Activated CD4-positive, alpha-beta memory T cell treated with anti-CD3 and anti-CD28 coated beads, Interleukin-2, amount 10 ng/mL, durations not matched to agents 7 days and 5 days (primary cell): ENCODE measurements at places on chromosomes 5 and 9. TPM values are rescaled to one million over a fixed set of nuclear protein-coding genes. Genes with fewer than 3 reads are reported as not detected.

DNA sequence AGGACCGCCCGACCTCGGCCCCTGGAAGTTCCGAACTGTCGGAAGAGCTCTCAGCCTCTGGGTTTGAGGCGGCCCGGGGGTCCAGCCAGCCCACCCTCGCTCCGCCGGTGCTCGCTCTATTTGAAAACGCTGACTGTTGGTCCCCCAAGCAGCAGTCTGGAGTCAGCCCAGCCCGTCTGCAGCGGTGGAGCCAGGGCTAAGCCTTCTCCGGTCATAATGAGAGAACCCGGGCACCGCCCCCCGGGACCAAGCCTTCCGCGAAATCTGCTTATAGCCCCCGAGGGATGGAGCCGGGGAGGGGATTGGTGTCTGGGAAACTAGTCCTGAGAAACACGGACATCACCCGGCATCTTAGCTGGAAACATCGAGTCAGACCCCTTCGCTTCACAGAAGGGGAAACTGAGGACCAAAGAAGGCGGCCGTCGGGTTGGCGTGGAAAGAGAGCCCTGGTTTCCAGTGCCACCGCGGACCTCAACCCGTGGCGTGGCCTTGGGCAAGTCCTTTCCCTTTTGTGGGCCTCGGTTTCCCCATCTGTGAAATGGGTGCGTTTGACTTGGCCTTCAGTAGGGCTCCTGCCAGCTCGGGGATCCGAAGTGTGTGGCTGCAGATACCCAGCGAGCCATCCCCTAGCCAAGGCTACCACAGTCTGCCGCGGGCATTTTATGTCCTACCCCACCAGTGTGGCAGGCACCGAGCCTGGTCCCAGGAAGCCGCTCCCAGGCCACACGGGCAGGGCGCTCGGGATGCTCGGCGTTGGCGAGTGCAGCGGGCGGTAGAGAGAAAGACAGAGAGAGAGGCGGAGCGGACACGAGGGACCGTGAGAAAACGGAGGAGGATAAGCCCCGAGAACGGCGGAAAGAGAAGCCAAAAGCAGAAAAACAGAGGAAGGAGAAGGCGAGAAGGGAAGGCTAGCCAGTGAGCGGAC lies 857 bp downstream of the ADAM19 start:
- H3K27me3 ChIP-seq, result no peaks in the 10 kb centered on the region
- H3K27ac ChIP-seq, result peak overlapping the region; percentile 88
- peak; percentile 50 for DNase-seq
- peaks cover 58% of the 10 kb centered on the region for H3K36me3 ChIP-seq
- peaks cover 58% of the 10 kb centered on the region for H3K4me1 ChIP-seq

DNA sequence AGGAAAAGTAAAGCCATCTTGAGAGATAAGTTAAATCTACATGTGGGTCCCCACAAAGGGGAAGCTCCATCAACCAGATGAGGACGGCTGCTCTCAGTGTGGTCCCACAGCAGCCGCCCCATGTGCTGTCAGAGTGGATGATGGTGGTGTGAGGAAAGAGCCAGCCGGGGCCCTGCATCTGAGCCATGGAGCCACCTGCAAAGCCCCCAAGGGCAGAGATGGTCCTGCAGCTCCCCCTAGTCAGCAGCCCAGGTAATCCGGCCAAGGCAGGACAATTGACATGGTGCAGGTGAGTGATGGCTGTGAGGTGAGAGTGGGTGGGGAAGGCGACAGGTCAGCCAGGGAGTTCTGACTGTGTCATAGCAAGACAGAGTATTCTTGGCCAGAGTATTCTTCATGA lies 458.8 kb downstream of the ICE1 start:
- H3K27me3 ChIP-seq, result peaks cover 3% of the 10 kb centered on the region
- no peak overlapping the region for H3K4me3 ChIP-seq
- no peaks in the 10 kb centered on the region for H3K4me1 ChIP-seq
- DNase-seq, result no peak

LCP2 gene
- total RNA-seq, result 313 TPM

IPO11 gene
- total RNA-seq, result 23.9 TPM

GPX3 gene
- total RNA-seq, result not detected

ITGA1 gene
- 4.9 TPM for total RNA-seq

- no peak overlapping the region for H3K4me3 ChIP-seq
- H3K27ac ChIP-seq, result no peak overlapping the region
- H3K36me3 ChIP-seq, result no peaks in the 10 kb centered on the region
Observed at GRCh38 chr9:82382887-82383616, 394.5 kb downstream of the SPATA31D1 start.

AQP3 gene
- 162 TPM for total RNA-seq

GRCh38 chr5:158026304-158027031 lies 167.5 kb upstream of the CLINT1 start:
- no peak for DNase-seq
- H3K27ac ChIP-seq, result no peak overlapping the region
- no peaks in the 10 kb centered on the region for H3K4me1 ChIP-seq

GRCh38 chr9:86135371-86135770 lies 36.0 kb upstream of the GOLM1 start:
- no peak overlapping the region for H3K4me3 ChIP-seq
- no peaks in the 10 kb centered on the region for H3K36me3 ChIP-seq
- no peak overlapping the region for H3K27ac ChIP-seq
- no peak for DNase-seq
- H3K27me3 ChIP-seq, result peaks cover 2% of the 10 kb centered on the region
- no peaks in the 10 kb centered on the region for H3K4me1 ChIP-seq

DNA sequence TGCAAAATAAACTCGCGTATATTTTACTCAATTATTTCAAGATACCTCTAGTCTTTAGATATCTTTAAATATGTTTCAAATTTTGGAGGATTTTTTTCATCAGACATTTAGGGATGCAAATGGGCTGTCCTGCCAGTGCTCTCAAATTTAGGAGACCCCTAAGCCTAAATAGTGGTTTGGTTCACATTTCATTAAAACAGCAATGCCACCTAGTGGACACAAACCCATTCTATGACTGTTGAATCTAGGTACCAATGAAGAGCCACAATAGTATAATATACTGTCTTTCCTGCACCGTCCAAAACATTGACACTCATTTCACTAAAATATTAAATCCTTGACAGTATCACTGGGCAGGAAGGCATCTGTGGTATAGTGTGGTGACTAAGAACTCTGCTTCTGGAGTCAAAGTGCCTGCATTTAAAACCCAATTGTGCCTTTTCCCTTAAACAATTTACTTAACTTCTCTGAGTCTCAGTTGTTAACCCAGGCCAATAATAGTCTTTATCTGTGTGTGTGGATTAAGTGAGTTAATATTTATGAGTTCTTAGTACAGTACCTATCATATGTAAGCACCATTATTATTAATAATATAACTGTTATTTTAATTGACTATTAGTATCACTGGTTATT lies 148.0 kb downstream of the RORB start:
- no peak overlapping the region for H3K27ac ChIP-seq
- H3K4me1 ChIP-seq, result no peaks in the 10 kb centered on the region
- H3K4me3 ChIP-seq, result no peak overlapping the region
- no peak for DNase-seq

FCN1 gene
- total RNA-seq, result not detected

DNA sequence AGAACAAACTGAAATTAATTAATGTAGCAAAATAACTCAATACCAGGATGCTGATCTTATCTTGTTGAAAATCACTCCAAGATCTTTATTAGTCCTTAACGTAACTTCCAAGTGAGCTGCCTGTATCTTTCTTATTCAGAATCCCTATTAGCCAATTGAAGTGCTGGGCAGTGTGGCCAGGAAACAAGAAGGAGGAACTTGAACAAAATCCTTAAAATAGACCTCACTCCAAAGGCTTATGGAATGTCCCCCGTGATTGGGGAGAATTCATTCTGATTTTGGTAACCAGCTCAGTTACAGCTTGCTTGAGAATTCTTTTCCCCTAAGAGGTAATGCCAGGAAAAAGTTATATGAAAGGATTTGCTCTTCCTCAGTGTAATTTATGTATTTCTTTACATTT lies 171.0 kb downstream of the DEPDC1B start:
- no peak for DNase-seq
- no peaks in the 10 kb centered on the region for H3K4me1 ChIP-seq
- H3K27me3 ChIP-seq, result no peaks in the 10 kb centered on the region
- H3K27ac ChIP-seq, result no peak overlapping the region
- no peaks in the 10 kb centered on the region for H3K36me3 ChIP-seq

- H3K4me3 ChIP-seq, result peak overlapping the region; percentile 62
- H3K4me1 ChIP-seq, result peaks cover 43% of the 10 kb centered on the region
- DNase-seq, result peak; percentile 88
- H3K27me3 ChIP-seq, result peaks cover 5% of the 10 kb centered on the region
Observed at GRCh38 chr5:35924950-35925722, 13.3 kb downstream of the CAPSL start.

EQTN gene
- total RNA-seq, result not detected

IQGAP2 gene
- total RNA-seq, result 118 TPM

FAM200C gene
- 1.0 TPM for total RNA-seq

GRCh38 chr5:132224716-132225115 lies 2.9 kb downstream of the P4HA2 start:
- peaks cover 23% of the 10 kb centered on the region for H3K27me3 ChIP-seq
- H3K27ac ChIP-seq, result no peak overlapping the region
- peaks cover 10% of the 10 kb centered on the region for H3K4me1 ChIP-seq
- no peaks in the 10 kb centered on the region for H3K36me3 ChIP-seq
- DNase-seq, result no peak
- no peak overlapping the region for H3K4me3 ChIP-seq
